ENCODE measurements at places on chromosomes 7 and 10.

DNA sequence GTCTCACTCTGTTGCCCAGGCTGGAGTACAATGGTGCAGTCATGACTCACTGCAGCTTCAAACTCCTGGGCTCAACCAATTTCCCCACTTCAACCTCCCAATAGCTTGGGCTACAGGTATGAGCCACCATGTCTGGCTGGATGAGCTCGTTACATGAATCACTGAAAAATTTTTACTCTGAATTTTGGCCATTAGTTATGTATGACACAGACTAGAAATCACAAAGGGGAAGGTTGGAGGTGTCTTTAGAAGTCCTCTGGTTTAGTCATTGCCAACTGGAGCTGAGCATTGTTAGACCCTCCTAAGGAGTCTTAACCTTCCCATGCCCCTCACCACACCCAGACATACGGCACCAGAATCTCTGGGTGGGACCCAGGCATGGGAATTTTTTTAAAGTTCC lies 34.7 kb downstream of the SVIL start:
- no peak for DNase-seq

- no peak for DNase-seq
Observed at GRCh38 chr7:104906556-104906955, 107.4 kb upstream of the KMT2E start.

DNA sequence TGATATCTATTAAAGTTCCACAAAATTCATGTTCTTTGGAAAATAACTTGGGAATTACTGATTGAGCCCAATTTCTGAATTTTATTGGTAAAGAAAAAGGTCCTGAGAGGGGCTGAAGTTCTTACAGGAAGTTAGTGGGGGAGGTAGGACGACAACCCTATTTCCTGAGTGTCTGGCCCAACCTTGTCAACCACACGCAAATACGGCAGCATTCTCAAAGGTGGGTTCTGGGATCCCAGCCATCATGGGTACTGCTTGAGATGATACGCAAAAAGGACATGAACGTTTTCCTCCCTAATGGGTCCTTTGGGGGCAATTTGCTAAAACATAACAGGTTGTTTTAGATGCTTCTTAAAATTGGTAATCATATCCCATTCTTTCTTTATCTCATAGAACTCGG lies 2.7 kb upstream of the PDCD4 start:
- DNase-seq, result peak; percentile 54

DNA sequence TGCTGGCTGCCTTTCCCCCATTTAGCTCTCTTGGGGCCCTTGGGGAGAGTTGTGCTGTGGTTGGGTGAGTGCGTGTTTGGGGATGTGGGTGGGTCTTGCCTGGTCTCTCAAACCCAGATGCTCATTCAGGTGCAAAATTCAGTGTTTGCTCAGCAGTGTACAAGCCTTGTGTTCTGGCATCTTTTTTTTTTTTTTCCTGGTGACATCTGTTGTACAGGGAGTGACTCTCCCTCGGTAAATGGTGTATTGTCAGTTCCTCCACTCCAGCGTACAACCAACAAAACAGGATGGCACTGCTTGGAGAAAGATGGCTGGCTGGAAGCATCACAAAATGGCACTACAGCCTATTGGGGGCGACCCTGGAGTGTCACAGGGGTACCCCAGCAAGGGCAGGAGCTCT lies 75.5 kb downstream of the LRMDA start:
- no peak for DNase-seq

GRCh38 chr10:78973901-78974616 lies 94.7 kb upstream of the ZMIZ1 start:
- no peak for DNase-seq

DNA sequence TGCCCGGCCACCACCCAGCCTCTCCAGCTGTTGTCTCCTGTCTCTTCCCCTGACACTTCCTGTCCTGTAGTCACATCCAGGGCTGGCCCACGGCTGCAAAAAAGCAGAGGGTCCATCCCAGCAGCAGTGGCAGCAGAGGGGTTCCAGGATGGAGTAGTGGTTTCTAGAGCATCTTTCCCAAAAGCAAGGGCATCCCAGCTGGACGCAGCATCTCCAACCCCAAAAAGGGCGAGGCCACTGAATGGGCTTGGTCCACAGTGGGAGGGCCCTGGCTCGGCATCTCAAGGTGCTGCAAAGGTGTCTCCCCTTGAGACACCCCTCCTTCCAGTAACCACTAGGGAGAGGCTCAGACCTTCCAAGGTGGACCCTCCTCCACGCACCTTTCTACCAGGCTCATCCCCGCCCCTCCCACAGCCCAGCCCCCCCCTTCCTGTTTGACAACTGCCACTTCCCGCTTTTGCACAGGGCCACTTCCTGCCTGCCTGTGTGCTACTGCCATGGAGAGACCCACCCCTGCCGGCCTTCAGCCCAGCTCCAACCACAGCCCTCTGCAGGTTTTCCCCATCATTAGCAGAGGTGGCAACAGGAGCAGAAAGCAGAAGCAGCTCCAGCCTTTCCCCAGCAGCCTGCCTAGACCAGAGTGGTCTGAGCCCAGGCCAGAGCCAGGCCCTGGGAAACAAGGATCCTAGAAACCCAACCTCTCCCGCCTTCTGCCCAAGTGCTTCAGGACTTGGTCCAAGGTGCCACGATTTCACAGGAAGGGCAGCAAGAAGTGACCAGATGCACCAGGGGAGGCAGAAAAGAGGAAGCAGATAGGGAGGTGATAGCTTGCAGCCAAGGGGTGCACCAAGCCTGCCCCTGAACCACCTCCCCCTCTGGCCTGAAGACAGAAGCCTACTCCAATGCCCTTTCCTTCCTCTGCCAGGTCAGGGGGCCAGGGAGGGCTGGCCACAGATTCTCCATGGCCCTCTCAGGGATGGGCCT lies 8.6 kb downstream of the CAMK2G start:
- peak; percentile 42 for DNase-seq

DNA sequence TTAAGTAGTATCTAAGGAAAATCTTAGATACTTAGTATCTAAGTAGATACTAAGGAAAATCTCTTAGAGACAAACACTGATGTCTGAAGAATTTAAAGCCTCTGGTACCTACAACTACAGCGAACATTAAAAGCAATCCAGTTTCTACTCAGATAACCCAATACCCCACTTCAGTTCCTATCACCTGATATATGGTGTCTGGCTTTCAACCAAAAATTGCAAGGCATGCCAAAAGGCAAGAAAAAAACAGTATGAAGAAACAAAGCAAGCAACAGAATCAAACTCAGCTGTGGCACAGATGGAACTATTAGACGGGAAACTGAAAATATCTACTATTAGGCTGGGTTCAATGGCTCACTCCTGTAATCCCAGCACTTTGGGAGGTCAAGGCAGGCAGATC lies 31.1 kb downstream of the ARHGAP12 start:
- DNase-seq, result no peak

DNA sequence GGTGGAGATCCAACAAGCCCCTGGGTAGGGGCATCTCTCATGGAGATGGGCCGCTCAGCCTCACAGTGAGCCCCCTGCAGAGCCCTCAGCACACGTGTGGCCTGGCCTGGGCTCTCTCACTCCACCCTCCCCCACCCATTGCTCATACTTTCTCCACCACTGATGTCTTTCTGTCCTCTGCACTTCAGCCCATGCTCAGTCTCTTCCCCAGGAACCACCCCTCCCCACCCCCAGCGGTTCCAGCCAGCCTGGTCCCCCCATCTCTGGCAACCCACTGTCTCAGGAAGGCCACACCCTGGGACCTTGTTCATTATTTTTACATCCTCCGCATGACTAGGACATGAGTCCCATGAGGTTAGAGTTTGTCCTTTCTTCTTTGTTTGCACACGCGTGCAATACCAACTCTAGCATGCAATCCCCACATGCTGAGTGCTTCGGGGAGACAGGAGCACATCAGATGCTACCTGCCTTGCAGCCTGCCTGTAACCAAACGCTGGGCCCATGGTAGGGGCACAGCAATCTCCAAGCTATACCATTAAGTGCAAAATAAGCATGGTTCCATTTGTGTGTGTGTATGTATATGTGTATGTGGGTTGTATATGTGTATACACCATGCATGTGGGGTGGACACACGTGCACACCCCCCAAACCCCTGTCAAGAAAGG lies 408.4 kb upstream of the FOXK1 start:
- no peak for DNase-seq

Data from activated T-cell treated with anti-CD3 and anti-CD28 coated beads, Interleukin-2, amount 50 U/mL, for 1 hour (primary cell).